ENCODE measurements at places on chromosomes 3 and 15.
A peak's percentile ranks its signal among the peaks of the same experiment; 100 is the strongest.

GRCh38 chr3:190064112-190064511 lies 56.6 kb downstream of the P3H2 start:
- no peak for DNase-seq

DNA sequence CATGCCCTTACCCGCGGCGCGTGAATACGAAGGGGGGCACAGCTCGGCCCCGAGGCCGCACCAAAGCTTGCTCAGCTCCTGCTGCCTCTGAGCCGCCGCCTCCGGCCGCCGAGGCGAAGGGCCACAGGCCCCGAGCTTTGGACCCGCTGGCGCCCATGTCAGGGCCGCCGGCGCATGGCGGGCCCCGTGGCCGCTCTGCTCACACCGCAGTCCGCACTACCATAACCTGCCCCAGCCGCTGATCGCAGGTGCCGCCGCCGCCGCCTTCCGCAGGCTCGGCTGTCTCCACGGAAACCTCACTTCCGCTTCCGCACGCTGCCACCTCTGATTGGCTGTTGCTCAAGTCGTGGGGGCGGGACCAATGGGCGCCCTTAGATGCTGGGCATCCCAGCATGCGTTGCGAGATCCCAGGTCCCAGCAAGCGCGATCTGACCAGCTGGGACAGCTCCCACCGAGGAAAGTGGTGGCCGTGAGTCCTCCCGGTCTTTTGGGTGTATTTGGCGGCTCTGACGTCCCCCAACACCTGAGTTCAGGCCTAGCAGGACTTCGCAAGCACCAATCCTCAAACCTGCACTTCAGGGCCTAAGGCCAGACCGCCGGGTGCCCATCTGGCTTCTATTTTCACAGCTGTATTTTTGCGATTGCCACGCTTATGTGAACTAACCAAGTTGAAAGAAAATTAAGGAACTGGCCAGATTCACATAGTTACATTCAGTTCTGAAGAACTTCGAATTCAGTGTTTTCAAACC lies at the start of gene TUSC2:
Gene TUSC2 (minus strand): TSS at position 281 of the 749 bp plus-strand sequence. CDS start 124 bp downstream, at position 157.
- peak; percentile 95 for DNase-seq

DNA sequence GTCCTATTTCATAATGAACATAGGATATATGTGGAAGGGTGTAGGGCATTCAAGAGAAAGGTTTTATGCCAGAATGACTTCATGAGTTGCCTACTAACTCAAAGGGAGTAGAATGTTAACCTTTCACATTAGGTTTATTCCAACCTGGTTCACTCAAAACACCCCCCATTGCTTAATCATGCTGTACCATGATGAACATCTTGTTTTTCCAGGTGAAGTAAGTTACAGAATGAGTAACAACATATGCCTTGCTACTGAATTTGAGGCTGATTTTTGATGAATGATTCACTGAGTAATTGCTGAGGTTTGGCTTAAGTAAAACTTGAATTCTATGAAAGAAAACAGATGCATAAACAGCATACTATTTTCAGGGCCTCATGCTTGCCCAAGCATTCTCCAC lies 5.9 kb upstream of the CLDN16 start:
- no peak for DNase-seq

DNA sequence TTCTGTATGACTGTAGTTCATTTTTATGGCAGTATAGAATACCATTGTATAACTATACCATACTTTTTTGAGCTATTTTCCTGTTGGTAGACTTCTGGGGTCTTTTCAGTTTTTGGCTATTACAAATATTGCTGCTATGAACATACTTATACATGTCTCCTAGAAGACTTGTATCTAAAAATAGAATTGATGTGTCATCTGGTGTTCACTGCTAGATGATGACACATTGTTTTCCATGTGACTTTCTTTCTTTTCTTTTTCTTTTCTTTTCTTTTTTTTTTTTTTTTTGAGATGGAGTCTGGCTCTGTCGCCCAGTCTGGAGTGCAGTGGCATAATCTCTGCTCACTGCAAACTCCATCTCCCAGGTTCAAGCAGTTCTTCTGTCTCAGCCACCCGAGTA lies 69.8 kb downstream of the SH3GL3 start:
- no peak for DNase-seq

DNA sequence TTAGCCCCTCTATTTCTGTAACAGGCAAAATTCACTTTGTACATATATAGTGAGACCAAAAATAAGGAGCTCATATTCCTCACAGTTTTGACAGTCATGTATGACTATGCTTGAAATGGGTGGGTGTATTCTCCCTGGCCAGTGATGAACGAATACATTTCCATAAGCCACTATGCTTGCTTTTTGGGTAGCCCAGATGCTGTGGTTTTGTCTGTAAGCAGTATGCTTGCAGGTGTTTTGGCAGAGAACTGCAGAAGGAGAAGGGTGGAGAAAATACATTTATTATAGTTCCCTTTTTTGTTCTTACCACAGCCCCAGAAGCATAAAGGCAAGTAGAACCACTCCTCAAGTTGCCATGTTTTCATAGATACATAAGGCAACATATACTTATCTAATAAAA lies 131.2 kb downstream of the RBMS3 start:
- DNase-seq, result no peak

DNA sequence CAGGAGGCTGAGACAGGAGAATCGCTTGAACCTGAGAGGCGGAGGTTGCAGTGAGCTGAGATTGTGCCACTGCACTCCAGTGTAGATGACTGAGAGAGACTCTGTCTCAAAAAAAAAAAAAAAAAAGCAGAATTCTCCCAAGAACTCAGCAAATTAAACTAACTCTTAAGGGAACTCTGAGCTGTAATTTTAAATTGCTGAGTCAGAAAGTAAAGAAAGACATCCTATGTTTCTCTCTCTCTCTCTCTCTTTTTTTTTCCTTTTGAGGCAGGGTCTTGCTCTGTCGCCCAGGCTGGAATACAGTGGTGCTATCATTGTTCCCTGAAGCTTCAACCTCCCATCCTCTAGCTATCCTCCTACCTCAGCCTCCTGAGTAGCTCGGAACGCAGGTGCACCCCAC lies 20.0 kb upstream of the PHC3 start:
- no peak for DNase-seq

DNA sequence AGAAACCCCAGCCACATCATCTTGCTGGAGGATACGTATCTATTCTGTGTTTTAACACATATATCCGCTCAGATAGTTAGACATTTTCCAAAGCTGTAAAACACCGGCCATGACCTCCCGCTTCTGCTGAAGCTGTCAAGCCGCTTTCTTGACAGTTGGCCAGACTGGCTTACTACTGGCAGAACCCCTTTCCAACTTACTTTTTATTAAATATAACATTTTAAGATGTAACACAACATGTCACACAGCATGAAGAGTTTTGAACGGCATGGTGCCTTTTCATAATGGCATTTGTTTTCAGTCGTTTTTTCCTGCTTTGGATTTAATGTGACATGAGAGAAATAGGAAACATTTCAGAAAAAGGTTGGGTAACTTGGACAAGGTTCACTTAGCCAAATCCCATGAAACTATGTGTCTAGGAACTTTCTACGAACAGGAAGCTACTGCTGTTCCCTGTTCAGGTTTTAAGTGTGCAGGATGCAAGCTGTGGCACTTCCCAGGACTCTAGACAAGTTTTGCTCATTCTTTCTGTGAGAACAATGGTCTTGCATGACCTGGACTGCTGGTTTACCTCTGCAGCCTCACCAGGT lies 281.4 kb downstream of the THSD4 start:
- no peak for DNase-seq

- no peak for DNase-seq
Observed at GRCh38 chr15:94655249-94655880, 424.0 kb downstream of the MCTP2 start.

GRCh38 chr3:58962040-58962651 lies 87.7 kb downstream of the CFAP20DC start:
- no peak for DNase-seq

GRCh38 chr3:64848822-64849221 lies 161.0 kb upstream of the ADAMTS9 start:
- DNase-seq, result no peak

DNA sequence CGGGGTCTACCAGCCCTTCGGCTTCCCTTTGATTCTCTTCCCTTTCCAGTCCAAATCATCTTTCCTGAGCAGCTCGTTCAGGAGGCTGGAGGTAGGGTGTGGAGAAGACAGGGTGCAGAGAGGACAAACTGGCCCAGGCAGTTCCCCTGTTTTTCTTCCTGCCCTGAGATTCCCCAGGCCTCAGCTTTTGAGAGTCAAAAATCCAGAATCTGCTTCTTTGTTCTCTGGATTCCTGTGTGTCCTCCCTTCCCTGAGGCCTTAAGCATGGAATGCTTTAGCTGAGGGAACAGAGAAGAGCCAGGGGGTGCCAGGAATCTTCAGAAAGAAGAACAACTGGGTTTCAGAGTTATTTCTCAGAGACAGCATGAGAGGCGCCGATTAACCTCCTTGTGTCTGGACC lies 26.7 kb upstream of the LRTM1 start:
- no peak for DNase-seq
